ENCODE measurements at places on chromosomes 2 and 18. TPM values are rescaled to one million over a fixed set of nuclear protein-coding genes. Genes with fewer than 3 reads are reported as not detected.

SERPINB13 gene
- total RNA-seq = not detected

GRCh38 chr2:96807127-96807471, 9.0 kb upstream of the CNNM3 start:
- no peak for DNase-seq

- no peak for DNase-seq
Observed at GRCh38 chr2:149409506-149409905, 79.1 kb downstream of the LYPD6 start.

DNA sequence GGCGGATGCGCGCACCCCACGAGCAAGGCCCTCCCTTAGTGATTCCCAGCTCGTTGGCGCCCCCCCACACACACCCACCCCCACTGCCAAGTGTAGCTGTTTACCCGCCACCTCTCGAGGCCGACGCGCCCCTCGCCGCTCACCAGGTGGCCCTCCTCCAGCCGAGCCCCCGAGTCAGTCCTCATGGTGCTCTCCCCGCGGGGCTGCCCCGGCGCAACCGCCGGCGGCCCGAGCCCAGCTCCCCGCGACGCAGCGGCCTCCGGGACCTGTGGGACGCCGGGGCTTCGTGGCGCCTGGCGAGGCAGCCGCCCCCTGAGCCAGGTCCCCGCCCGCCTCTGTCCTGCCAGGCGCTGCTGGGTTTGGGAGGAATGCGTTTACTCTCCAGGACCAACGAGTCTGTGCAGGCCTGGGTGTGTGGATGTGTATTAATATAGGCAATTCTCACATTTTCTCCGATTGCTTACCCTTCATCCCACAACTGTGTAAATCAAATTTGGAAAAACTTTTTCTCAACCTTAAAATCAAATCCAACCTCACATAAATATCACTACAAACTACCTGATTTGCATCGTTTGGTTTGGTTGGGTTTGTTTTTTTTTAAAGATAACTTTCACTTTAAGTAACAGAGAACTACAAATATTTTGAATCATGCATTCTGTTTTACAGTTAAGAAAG, at the start of gene TMEM237:
TMEM237 (minus strand) TSS at position 288 of the 675 bp plus-strand sequence; CDS start at position 185, 103 bp downstream.
- no peak for DNase-seq

GRCh38 chr2:130288467-130289403, 54.0 kb upstream of the IMP4 start:
- no peak for DNase-seq

DNA sequence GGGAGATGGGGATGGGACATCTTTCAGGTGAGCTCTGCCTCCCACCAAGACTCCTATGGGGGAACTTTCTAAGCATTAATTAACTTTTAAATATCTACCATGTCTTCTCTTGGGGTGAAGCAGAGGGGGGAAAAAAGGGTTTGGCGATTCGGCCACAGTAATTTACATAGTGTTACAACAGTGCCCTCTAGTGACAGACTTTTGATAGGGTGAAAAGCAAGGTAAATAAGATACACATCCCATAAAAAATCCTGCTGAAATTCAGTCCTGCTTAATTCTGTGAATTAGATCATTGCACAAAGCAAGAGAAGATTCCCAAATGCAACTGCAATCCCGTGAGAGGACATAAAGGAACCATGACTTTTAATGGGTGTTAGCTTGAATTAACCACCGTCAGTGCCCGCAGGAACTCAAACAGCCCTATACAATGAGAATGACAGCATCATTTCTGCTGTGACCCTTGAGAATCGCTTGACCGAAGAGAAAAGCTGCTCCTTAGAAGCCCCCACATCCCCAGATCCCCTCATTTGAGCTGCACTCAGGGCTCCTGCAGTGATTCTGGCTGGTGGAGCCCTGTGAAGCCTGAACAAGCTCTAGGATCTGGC, 32.8 kb downstream of the FAM124B start:
- no peak for DNase-seq

DNA sequence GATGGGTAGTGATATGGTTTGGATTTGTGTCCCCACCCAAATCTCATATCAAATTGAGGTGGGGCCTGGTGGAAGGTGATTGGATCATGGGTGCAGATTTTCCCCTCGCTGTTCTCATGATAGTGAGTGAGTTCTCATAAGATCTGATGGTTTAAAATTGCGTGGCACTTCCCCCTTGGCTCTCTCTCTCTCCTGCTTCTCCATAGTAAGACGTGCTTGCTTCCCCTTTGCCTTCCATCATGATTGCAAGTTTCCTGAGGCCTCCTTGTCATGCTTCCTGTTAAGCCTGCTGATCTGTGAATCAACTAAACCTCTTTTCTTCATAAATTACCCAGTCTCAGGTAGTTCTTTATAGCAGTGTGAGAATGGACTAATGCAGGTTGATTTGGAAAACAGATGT, 223.2 kb upstream of the APCDD1 start:
- DNase-seq = no peak

GPR45 gene
- not detected for total RNA-seq

DNAJC10 gene
- total RNA-seq = 50.7 TPM

- DNase-seq = no peak
Observed at GRCh38 chr18:61876899-61877298, 15.9 kb downstream of the RNF152 start.

HRH4 gene
- total RNA-seq = 0.19 TPM

GRCh38 chr2:147273628-147274027, 571.2 kb upstream of the ACVR2A start:
- DNase-seq = no peak

DNA sequence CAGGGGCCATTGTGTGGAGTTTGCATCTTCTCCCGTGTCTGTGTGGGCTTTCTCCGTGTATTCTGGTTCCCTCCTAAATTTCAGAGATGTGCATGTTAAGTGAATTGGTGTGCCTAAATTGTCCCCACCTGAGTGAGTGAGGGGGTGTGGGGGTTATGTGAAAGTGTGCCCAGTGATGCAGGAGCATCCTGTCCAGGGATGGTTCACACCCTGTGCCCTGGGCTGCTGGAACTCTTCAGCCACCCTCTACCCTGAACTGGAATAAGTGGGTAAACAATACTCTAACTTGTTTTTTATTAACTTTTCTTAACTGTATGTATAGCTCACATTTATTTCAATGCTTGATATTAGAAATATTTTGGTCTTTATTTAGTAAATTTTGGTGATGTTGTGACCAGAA, 56.0 kb downstream of the UBE2E3 start:
- DNase-seq = no peak

EML6 gene
- total RNA-seq = 0.16 TPM

GRCh38 chr2:166404831-166405568, 29.3 kb upstream of the SCN9A start:
- DNase-seq = no peak

DNA sequence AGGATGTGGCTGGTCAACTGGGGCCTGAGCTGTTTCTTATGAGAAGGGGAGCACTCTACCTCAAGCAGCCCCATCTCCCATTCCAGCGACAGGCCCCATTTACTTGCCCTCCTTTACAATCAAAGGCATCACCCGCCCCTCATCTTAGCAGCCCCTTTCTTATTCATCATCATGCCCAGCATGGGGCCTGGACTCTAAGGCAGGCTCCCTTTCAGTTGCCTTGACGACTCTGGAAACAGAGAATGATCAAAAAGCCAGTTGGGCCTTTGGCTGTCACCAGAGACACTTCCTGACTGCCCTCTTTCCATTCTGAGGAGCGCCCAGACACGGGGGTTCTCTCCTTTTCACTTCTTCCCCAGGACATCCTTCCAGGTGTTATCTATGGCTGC, 11.2 kb downstream of the CELF4 start:
- no peak for DNase-seq

DNA sequence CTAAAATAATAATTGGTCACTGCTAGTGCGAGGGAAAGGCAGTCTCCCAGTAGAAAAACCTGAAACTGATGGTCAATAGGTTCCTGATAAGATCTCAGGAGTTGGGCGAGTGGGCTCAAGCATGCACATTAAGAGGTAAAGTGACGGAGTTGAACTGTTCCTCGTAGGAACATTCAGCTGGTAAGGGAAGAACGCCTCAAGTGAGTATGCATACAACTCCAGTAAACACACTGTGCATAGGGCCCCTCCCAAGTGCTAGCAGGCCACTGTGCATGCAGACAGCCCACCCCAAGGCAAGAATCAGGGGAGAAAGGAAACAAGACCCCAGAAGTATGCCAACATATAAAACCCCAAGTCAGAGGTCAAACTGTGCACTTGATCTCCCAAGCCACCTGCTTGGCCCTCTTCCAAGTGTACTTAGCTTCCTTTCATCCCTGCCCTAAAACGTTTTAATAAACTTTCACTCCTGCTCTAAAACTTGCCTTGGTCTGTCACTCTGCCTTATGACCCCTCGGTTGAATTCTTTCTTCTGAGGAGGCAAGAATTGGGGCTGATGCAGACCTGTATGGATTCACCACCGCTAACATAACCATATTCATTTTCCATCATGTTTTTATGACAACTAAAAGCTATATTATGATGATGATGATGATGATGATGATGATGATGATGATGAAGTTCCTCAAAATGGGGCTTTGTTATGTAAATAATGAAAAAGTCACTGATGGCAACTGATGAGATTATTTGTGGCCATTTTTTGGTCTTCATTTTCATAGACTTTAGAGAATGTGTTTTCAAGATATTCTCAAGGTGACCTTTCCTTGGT, 118.0 kb upstream of the RAB27B start:
- DNase-seq = no peak

- no peak for DNase-seq
Observed at GRCh38 chr2:241574911-241575623, 16.5 kb downstream of the BOK start.

GRCh38 chr2:177241711-177242120, 22.8 kb downstream of the NFE2L2 start:
- no peak for DNase-seq

SNED1 gene
- total RNA-seq = 6.7 TPM

DNA sequence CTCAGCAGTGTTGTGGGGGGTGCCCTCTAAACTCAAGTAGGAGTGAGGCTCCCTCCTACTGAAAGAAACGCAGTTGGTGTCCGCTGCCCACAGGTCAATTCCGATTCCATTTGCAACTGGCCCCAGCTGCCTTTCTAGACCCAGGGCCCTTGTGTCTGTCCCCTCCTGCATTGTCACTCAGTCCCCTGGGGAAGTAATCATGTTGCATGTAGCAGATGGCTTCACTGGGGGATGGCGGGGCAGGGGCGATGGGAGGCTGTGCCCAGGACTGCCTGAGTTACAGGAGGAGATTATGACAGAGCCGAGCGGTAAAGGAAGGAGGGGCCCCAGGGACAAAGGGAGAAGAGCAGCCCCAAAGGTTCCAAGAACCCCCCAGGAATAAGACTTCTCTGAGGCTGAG, 62.5 kb upstream of the SH3RF3 start:
- no peak for DNase-seq

DNA sequence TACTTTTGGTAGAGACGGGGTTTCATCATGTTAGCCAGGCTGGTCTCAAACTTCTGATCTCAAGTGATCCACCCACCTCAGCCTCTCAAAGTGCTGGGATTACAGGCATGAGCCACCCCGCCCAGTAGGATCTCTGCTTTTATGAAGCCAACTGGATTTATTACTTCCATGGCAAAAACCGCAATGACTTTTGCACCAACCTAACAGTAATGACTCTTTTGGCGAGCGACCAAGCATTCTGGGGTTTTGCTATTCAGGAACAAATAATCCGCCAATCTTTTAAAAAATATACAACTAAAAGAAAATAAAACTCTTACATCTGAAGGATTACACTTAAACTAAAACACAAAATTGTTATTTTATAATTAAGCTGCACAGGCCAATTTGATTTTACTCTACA, 260.6 kb downstream of the ZEB2 start:
- no peak for DNase-seq

GRCh38 chr2:69177063-69177771, 164.2 kb downstream of the ANTXR1 start:
- peak; percentile 81 for DNase-seq

ZAP70 gene
- 1.6 TPM for total RNA-seq

- DNase-seq = no peak
Observed at GRCh38 chr2:36296798-36297197, 58.8 kb upstream of the CRIM1 start.

GRCh38 chr2:5125017-5125730, 567.0 kb upstream of the SOX11 start:
- no peak for DNase-seq

IL37 gene
- not detected for total RNA-seq

GRCh38 chr18:34650121-34650545, 60.0 kb upstream of the DTNA start:
- no peak for DNase-seq

All from Right ventricle myocardium inferior (tissue), 1 donor.